ENCODE measurements at places on chromosomes 4 and X.
A peak's percentile ranks its signal among the peaks of the same experiment; 100 is the strongest.

GRCh38 chr4:143538979-143539669 lies 25.6 kb downstream of the SMARCA5 start:
- no peak for DNase-seq

DNA sequence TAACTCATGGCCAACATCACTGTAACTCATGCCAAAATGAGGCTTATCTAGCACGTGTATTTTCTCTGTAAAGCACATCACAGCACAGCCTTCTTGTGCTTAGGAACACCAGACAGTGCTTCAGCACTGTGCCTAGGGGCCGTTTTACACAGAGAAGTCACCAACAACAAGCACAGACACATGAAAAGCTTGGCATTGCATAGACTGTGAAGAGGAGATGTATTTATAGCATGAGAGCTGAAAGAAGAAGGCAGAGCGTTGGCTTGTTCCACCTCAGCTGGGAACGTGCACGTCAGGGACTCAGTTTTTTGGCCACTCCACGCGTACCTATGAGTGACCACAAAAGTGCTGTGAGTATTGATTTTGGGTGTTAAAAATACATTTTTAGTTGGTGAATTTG lies 116.3 kb upstream of the SFRP2 start:
- DNase-seq, result no peak

DNA sequence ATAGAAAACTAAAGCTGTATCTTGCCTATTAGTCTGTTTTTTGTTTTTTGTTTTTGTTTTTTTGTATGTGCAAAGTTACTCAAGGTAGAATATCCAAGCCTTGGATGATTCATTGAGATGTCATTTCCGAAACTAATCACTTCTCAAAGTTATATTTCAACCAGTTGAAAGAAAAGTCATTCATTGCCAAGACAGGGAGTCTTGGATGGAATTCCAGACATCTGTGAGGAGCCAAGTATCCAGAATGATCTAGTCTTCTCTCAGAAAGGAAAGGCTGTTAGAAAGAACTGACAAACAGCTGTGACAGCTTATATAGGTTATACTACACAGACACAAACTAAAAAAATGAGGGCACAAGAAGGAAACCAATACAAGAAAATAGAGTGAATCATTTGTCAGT lies 141.1 kb upstream of the NDST3 start:
- DNase-seq, result no peak

DNA sequence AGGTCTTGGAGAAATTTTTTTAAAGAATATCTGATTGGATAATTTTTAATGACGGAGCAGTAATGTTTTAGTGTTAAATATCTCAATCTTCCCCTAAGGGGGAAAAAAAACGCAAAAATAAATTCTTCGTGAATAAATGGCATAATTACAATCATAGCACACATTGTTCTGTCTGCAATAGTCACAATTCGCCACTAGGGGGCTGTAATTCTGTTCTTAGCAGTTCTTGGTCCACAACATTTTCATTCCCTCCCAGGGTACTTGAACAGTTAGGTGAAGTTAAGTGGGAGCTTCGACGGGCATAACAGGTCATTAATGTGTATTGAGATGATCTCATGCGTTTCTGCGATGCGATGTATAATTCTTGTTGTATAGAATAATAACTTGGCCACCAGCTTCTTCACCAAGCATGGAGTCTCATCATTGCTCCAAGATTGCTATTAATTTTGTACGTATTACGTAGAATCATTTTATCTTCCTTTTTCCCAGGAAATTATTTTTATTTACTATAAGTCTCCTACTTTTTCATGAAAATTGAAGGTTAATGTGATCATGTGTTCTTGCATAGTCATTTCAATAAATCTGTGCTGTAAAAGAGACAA lies 27.2 kb downstream of the HTR2C start:
- DNase-seq, result peak; percentile 0

GRCh38 chr4:172124656-172125308 lies 311.6 kb downstream of the GALNTL6 start:
- no peak for DNase-seq

DNA sequence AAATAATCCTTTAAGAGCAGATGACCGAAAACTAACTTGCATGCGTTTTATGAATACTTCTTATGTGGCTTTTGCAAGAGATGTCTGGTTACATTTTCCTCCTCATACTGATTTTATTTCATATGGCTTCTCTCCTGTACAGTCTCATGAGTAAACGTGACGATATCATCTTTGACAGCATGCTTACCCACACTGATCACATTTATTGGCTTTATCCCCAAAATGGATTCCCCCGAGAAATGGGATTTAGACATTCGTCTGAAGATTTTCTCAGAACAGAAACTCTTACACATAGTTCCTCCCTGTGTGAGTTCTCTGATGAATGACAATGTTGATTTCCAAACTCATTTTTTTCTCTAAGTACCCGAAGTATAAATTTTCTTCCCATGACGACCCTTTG lies 939.7 kb upstream of the LCORL start:
- DNase-seq, result no peak

DNA sequence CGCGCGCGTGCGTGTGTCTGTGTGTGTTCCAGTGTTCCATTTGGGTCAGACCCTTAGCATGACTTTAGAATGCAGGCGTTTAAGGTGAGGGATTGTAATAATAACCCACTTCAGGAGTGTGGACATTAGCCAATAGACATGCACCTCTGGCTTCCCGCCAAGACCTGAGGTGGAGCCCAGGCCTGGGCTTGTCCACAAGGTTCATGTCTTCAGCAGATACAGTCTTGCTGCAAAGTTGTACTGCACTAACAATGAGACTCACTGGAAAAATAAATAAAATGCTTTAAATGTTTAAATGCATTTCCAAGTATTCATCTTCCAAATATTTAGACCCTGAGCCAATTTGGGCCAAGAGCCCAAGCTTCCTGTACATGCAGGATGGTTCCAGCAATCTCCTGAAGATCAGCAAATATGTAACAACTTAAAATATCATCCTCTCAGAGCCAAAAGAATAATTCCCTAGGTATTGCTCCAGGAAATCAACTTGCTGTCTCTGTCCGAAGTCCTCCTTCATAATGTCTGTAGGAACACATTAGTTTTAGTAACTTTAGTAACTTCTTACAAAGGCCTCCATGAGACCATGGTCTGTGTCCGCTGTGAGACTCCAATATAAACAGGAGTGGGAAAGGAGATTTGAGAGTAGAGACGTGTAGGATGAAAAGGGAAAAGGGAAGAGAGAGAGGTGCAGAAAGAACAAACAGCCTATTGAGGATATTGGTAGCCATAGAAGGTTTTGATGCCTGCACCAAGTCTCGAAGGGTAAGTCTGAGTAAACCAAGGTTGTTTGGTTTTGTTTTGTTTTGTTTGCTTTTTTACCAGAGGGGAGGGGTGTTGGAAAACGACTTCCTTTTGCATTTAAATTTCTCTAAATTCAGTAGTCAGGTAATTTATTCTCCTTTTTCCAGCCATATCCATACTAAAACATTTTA lies 98.5 kb upstream of the KLF3 start:
- DNase-seq, result peak; percentile 63

DNA sequence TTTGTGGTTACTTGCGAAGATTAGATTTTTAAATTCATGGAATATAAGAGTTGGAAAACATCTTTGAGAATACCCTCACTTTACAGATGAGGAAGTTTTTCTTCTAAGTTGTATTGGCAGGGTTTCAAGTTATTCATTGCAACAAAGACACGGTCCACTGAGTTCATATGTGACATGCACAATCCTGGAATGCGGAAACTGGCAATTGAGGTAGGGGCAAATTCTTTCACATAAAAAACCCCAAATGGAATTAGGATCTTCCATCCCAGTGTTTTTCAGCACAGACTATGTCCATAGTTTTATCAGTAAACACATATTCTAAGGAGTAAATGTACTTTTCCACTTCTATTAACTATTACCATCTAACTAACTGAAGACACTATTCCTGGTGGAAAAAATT lies 81.8 kb upstream of the NAP1L5 start:
- DNase-seq, result peak; percentile 9

DNA sequence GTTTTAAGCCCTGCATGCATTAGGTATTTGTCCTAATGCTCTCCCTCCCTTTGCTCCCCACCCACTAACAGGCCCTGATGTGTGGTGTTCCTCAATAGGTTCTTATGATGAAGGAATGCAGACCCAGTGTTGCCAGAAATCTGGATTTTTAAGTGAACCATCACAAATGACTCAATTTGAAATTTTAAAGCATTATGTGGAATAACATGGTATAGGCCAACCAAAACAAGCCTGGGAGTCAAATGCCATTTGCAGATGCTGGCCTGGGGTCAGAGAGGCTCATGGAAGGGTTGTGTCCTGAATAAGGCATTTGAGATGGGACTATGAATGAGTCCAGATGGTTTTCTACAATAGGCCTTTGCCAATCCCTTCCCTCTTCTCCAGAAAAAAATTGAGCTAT lies 179.6 kb downstream of the SHROOM3 start:
- DNase-seq, result no peak

- DNase-seq, result no peak
Measured at GRCh38 chr4:116321471-116321870, 763.9 kb downstream of the TRAM1L1 start.

GRCh38 chr4:107452717-107453630 lies 267.1 kb downstream of the PAPSS1 start:
- DNase-seq, result no peak

- DNase-seq, result no peak
Measured at GRCh38 chr4:13112030-13112429, 372.1 kb downstream of the RAB28 start.
